GM13976 (cell line): ENCODE measurements at places on chromosomes 11 and 22.

DNA sequence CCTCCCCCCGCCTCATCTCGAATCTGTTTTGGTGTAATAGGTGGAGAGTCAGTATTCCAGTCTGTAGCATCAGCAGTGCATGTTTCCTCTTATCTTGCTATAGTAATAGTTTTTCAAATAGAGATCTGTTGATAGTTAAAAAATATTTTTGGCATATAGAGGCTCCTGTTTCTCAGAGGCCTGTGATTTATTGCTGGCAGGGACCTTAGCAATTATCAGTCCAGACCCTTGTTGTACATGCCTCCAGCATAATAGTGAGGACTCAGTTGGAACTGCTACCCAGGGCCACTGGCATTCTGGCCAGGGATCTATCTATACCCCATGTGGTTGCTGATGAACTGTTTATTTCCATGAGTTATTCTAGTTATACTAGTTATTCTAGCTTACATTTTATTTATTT is 52.6 kb downstream of the SPECC1L start:
- DNase-seq, result no peak

DNA sequence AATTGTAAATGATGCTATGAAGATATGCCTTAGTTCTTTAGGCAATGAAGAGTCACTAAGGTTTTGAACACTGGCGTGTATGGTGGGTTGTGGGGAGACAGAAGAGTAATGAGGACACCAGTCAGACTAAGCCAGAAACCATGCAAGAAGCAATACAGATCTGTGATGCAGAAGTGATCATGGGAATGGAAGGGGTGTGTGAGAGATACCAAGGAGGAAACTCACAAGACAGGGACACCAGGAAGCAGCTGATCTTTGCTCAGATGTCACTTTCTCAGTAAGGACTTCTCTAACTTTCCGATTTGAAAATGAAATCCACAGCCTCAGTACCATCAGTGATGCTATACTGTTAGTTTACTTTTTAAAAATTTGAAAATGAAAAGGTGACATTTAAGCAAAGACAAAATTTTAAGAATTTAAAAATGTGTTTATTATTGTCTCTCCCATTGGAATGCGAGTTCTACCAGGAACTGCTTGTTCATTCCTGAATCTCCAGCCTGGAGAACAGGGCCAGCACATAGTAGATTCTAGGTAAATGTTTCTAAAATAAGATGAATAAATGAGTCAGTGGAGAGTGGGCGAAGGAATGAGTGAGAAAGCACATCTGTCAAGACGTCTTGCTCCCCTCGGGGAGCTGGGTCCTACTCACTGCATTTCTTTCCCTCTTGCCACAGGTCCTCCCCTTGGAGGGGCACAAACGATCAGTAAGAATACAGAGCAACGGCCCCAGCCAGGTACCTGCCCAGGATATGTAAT is 60.4 kb downstream of the KCNJ1 start:
- DNase-seq, result no peak

DNA sequence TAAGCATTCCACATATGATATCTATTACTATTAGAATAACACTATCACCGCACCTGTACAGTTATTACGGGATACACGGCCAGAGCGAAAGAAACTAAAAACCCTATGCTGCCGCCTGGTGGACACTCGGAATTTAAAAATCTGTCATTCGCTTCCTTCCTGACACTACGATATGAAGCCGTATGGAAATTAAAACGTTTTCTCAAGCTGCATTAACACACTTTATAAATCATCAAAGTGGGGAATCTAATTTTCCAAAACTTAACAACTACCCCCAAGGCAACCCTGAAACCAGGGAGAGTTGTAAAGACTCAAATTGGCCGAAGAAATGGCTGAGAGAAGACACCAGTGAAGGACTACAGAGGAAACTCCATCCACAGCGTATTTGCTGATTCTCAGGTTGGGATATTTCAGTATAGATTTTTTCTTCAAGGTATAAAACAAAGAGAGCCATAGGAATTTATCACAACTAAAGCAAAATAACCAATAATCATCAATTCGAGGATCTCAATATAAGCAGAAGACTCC is 1.4 kb downstream of the CCDC73 start:
- DNase-seq, result peak; percentile 56

DNA sequence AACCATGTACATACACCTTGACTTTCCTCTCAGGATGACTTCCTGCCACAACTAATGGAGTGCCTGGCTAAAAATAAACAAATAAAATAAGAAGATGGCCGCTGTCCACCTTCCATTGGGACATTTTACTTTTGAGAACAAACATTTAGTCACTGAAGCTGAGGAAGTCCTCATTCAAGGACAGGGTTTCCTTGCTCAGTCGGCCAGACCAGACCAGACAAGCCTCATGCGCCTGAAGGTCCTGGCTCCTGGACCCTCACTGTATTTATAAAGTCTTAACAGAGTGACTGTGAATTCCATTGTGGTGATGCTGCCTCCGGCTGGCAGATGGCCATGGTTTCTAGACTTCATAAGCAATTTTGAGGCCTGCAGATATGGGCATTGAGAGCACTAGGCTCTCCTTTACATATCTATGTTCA is 114.5 kb downstream of the MAML2 start:
- DNase-seq, result no peak

GRCh38 chr22:26325641-26326040 is 103.4 kb upstream of the ASPHD2 start:
- no peak for DNase-seq

- DNase-seq, result no peak
Observed at GRCh38 chr11:48116437-48117228, 100.0 kb upstream of the OR4B1 start.

GRCh38 chr22:37526376-37526775 is 7.2 kb upstream of the CARD10 start:
- DNase-seq, result no peak
